ENCODE measurements at places on chromosomes 7 and 10. TPM values are rescaled to one million over a fixed set of nuclear protein-coding genes. Genes with fewer than 3 reads are reported as not detected.

The ARF5 gene
- total RNA-seq = 137 TPM

The KCNK18 gene
- total RNA-seq = not detected

- ATAC-seq = no peak
Observed at GRCh38 chr10:122477436-122477835, 16.1 kb downstream of the HTRA1 start.

DNA sequence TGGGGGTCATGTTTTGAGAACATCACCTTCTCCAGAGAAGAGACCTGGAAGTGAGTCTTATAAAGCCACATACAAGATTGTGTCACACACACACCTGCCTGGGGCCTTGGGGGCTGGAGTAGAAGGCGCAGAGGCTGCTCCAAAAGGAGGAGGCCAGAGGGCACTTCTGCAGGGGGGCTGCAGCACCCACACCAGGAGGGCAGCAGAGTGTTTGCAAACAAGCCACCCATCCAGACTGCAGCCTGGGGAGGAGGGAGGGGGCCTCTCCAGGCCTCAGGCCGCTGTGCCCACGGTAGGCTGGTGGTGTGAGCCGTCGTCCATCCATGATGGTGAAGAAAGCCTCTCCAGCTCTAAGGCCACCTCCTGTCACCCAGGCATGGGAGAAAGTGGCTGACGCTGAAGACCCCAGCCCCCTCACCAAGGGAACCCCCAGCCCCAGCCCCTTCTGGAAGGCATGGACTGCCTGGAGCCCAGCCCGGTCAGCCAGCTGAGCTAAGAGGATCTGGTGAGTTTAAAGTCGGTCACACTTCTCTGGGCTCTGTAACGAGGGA lies 77.5 kb downstream of the FOXL3 start:
- no peak for ATAC-seq

- no peak for ATAC-seq
Observed at GRCh38 chr7:25720427-25720826, 431.6 kb upstream of the NFE2L3 start.

GRCh38 chr10:125079091-125079600 lies 81.2 kb downstream of the CTBP2 start:
- no peak for ATAC-seq

GRCh38 chr10:129467359-129468064 lies 471 bp downstream of the MGMT start:
- ATAC-seq = no peak

DNA sequence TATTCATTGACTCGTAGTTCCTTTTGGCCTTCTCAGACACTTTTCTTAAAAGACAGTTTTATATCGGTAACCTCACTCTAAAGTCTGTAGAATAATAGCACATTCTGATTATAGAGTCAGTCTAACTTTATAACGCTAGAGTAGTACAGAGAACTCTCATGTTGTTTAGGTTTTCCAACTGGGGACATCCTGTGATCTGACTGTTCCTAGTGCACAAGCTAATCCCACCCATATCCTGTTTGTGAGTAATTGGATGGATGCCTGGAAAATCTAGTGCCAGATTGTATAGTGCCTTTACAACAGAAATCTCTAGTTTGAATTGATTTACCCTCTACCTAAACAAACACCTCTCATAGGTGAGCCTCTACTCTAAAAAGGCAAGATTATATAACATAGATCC lies 107.4 kb downstream of the ZEB1 start:
- no peak for ATAC-seq

GRCh38 chr10:53453196-53453595 lies 680.6 kb upstream of the MBL2 start:
- no peak for ATAC-seq

DNA sequence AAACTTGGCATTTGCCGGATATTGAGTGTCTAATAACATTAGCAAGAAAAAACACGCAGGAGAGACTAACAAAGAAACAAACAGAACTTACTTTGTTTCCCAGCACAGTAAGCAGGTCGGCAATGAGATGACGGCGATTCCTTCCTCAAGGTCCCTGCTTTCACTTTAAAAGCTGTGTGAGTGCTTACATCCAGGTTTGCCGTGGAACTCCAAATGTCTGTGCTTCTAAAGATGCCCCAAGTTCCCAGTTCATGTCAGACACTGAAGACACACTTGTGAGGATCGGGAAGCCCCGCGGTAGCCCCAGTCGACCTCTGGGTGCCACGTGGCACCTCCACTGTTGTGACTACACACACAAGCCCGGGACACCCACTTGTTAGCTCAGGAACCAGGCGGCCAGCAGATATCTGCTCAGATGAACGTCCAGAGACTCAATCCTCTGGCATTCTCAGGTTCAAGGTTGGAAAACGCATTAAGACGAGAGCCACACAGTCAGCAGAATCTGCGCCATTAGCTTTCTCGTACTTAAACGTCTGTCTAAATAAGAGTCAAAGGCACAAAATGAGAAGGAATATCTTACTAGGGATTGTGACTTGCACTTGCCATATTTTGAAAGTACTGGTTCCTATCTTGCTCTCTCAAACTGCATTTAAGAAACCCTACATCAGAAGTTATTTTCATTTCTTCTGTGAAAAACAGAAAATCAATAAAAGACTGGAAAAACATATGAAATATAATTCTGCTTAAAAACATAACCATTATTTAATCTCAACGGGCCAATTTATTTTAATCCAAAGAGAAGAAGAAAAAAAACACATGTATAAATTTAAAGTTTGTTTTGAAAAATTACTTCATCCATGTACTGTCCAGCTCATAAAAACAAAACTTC lies 207.6 kb upstream of the KLF14 start:
- ATAC-seq = no peak

GRCh38 chr7:338295-339061 lies 48.5 kb downstream of the FOXL3 start:
- ATAC-seq = no peak
